Adrenal gland (tissue), 19 donors: ENCODE measurements at places on chromosomes 11 and 22. TPM values are rescaled to one million over a fixed set of nuclear protein-coding genes. Genes with fewer than 3 reads are reported as not detected.

Gene PKDREJ
- 0.03 TPM for polyA plus RNA-seq

Gene PTPRCAP
- 8.0 TPM for polyA plus RNA-seq

Gene PARVA
- 16.9 TPM for polyA plus RNA-seq

Gene TBX1
- not detected for polyA plus RNA-seq

Gene LRRC56
- polyA plus RNA-seq = 4.3 TPM

- DNase-seq = peak; percentile 1
Measured at GRCh38 chr11:2801711-2802388, 83.7 kb downstream of the CDKN1C start.

- no peak for DNase-seq
Measured at GRCh38 chr11:107116358-107116757, 98.1 kb upstream of the GUCY1A2 start.

- DNase-seq = no peak
Measured at GRCh38 chr22:17964643-17965042, 59.7 kb downstream of the MICAL3 start.

DNA sequence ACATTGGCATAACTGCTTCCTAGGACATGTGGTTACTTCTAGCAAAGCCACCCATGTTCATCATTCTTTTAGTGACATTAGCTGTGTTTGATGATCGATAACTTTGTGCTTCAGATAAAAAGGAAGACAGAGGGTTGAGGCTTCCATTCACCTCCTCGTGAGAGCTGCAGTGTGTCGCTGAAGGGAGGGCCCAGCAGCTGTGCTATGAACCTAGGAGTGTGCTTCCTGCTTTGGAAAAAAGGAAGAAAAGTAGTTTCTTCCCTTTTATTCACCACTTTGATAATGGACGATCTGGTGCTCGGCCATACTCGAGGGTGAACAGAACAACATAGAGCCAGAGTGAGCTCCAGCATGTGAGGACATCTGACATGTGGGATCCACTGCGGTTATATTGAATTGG lies 6.1 kb upstream of the RFPL2 start:
- DNase-seq = no peak

- DNase-seq = no peak
Measured at GRCh38 chr11:105468154-105468553, 141.7 kb upstream of the GRIA4 start.
